Left renal pelvis (tissue), 4 donors: ENCODE measurements at places on chromosomes 16 and 17. TPM values are rescaled to one million over a fixed set of nuclear protein-coding genes. Genes with fewer than 3 reads are reported as not detected.

NPTX1 gene
- 0.44 TPM for polyA plus RNA-seq

IL17C gene
- not detected for polyA plus RNA-seq

TADA2A gene
- 16.6 TPM for polyA plus RNA-seq

KCNH6 gene
- polyA plus RNA-seq = 2.5 TPM

ZNF205 gene
- polyA plus RNA-seq = 13.1 TPM

DNA sequence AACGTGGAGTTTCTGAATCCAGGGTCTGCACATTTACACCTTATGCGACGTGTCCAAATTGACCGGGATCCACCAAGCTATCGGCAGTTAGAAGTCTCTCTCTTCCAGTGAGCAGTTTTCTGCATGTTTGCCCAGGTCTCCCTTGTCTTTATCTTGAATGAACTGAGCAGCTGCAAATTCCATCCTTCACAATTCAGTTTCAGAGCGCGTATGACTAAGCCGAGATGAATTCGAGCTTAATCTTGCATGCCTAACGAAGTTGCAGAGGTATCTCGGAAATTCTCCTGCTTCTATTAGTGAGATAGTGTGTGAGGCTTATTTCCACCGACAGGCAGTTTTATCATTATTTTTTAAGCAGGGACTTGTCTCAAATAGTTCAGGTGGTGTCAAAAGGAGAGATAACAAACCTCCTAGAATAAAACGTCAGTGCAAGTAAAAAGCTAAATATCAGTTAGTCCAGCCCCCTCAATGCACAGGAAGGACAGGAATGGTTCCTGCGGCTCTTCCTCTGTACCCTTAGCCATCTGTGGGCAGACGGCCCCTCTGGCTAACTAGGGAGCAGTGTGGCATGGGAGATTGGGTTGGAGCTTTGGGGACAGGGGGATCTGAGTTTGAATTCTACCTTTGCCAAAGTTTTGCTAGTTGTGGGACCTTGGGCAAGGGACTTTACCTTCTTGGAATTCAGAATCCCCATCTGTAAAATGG is 93.0 kb upstream of the GPR139 start:
- DNase-seq = no peak

DNA sequence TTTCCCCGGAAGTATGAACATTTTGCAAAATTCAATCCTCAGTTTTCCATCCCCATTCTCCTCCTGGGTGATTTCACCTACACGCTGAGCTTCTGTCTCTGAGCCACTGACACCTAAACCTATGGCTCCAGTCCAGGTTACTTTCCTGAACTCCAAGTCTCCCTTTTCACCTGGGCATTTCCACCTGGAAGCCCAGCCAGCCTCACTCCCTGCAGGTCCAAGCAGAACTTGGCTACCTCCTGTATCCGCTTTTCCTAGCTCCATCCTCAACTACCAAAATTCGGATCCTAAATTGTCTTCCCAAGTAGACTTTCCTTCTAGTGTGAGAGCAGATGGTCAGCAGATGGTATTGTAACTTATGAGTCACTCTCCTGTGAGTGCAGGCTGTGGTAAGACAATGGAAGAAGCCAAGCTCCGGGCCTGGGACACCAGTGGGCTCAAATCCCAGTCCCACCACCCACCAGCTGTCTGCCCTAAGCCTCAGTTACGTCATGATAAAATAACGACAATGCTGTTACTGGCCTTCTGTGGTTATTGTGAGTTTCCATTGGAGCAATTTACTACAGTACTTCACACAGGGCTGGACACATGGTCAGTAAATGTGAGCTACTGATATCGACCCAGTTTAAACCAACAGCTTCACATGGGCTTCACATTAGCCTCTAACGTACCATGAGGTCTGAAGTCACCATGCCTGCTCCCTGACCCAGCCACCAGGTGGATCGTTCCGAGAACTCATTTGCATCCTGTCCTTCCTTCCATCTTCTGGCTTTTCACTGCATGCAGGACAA is 33.3 kb downstream of the PECAM1 start:
- DNase-seq = no peak

- DNase-seq = no peak
These were observed 345.1 kb upstream of the PSMD7 start for GRCh38 chr16:73951481-73951880.
